ENCODE measurements at places on chromosomes 5 and 9.

GRCh38 chr9:116484492-116485061 lies 202.5 kb upstream of the TRIM32 start:
- DNase-seq = no peak

DNA sequence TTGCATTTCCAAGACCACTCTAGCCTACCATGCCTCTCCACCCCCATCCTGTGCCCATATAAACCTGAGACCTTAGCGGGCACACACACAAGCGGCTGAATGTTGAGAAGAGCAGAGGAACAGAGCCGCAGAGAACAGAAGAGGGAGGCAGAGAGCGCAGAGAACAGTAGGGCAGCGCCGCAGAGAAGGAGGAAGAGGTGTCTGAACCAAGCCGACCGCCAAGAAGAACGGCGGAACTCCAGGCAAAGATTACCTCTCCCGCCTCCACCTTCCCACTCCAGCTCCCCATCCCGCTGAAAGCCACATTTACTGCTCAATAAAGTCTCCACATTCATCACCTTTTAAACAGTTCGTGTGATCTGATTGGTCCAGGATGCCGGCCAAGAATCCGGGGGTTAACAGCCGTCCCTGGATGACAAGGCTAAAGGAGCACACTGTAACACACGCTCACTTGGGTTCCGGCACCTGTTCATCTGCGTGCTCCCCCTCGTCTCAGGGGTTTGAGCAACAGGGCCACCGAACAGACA lies 33.2 kb downstream of the GRIN3A start:
- no peak for DNase-seq

DNA sequence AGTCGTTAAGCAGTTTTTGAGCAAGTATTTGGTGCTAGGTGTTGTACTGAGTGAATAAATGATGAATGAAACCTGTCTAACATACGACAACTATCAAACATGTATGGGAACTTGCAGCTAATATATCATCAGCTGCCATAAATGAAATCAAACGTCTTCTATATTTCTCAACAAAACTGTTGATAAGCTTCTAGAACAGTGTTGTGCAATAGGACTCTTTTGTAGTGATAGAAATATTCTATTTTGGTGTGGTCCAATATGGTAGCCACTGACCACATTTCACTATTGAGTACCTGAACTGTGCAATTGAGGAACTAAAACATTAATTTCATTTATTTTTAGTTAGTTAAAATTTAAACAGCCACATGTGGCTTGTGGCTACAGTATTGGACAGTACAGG lies 16.3 kb upstream of the FYB1 start:
- no peak for DNase-seq

GRCh38 chr9:95777136-95777535 lies 98.4 kb upstream of the ERCC6L2 start:
- DNase-seq = no peak

GRCh38 chr5:3301306-3301705 lies 294.3 kb upstream of the IRX1 start:
- no peak for DNase-seq

DNA sequence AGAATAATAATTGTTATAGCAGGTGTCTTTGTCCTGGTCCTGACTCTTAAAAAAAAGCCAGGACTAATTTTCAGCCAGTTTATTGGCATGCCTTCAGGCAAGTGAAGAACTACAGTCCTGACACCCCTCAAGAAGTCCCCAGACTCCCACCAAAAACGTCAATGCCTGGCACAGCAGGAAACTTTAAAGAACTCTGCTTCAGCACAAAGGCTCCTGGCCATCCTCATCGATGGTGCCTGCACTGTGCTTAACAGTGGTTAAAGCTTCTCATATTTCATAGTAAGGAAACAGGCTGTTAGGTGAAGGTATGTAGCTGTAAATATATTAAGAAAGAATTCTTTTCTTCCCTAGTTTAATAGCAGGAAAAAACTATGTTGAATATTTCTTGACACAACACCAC lies 280.1 kb upstream of the PUM3 start:
- DNase-seq = no peak

All from activated T-helper 9 cell treated with anti-CD3 and anti-CD28 coated beads, Interleukin-2, amount 50 U/mL, for 16 hours (primary cell).